GF-D8 (cell line): ENCODE measurements at places on chromosomes 6 and 20.

- no peak for DNase-seq
Observed at GRCh38 chr6:163780994-163781393, 366.5 kb downstream of the QKI start.

GRCh38 chr6:48032151-48032550, 78.8 kb downstream of the PTCHD4 start:
- DNase-seq: no peak

DNA sequence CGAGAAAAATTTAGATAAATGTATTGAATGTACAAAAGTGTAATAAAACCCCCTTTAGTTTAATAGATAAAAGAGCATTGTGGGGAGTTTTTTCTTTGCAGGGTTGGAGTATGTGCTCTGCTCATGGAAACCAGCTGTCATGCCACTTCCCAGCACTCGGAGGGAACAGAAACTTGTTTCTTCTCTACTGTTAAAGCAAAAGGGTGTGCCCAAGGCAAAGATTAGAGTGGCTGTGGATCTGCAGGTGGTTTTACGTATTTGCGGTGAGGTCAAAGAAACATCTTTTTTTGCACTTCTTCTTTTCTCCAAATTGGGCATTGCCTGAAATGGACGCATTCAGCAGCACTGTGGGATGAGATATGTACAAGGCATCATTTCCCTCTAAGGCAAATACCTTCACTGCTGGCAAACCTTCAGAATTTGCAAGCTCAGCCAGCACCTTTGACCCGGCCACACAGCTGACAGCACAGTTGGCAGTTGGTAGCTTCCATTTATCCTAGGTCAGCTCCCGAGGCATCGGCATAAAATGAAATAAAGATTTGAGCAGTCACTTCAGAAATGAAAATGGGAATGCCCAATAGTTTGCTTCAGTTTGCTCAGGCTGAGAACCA, 178.4 kb upstream of the EYA4 start:
- DNase-seq: no peak

DNA sequence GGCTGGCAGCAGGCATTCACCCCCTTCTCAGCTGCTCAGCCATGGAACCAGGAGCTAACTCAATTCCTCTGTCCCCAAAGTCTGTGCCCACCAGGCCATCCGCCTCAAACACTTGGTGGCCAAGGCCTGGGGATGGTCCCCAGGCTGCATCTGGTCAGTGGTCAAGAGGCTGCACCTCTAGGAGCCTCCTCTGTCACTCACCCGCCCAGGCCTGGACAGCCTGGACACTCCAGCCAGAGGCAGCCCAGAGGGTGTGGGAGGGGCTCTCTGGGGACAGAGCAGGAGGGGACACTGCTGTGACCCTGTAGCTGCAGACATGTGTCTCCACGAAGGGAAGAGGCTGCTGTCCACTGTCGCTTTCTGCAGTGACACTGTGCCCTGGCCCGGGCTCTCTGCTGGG, 416.6 kb upstream of the SULF2 start:
- no peak for DNase-seq

DNA sequence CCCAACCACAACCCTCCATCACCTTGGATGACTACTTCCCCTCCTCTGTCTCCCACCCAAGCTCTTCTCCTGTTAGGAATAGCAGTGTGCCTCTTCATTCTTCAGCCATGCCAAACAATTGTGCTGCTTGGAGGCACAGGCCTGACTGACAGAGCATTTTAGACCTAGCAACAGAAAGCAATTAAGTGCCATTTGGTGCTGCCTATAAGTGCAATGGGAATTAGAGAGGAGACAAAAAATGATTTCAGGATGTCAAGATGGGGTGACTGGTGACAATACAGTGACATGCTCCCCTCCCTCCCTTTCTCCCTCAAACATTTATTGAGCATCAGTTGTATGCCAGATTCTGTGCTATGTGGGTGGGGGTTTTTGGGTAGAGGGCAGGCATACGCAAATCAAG, 322.6 kb upstream of the MOCS1 start:
- DNase-seq: no peak

DNA sequence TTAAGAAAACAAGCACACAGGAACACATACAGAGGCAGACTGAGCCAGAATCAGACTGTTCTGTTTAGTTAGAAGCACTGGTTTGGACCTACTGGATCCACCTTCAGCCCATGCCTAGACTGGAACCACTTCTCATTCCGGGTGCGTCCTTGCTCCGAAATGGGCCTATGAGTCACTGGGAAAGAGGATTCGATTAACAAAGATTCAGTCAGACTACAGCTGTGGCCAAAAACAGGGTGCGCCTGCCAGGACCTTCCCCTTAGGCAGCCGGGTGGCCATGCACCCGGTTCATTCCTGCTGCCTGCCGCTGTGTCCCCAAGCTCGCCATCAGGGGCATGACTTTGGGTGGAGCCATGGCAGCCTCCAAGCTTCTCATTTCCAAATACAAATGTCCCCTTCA, 14.5 kb upstream of the KCNK5 start:
- DNase-seq: no peak

- no peak for DNase-seq
Observed at GRCh38 chr20:24566656-24567055, 97.2 kb downstream of the SYNDIG1 start.

DNA sequence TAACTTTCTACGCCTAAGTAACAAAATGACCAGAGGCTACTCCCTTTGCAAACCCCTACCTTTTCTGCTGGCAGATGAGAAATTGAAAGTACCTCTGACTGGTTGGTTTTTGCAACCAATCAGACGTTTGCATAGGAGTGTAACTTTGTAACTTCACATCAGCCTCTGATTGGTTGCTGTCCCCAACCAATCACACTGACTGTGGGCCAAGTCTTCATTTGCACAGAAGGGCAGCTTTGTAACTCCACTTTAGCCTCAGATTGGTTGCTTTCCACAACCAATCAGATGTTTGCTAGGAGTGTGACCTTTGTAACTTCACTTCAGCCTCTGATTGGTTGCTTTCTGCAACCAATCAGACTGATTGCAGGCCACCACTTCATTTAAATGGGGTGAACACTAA, 89.1 kb downstream of the ME1 start:
- no peak for DNase-seq
